Neural progenitor cell (in vitro differentiated cells): ENCODE measurements at places on chromosomes 16 and 17. TPM values are rescaled to one million over a fixed set of nuclear protein-coding genes. Genes with fewer than 3 reads are reported as not detected.

- no peak overlapping the region for H3K27ac ChIP-seq
- H3K4me3 ChIP-seq: no peak overlapping the region
- H3K36me3 ChIP-seq: no peaks in the 10 kb centered on the region
- no peak for DNase-seq
- H3K27me3 ChIP-seq: no peaks in the 10 kb centered on the region
- H3K4me1 ChIP-seq: no peaks in the 10 kb centered on the region
These were observed 26.7 kb downstream of the ASPA start for GRCh38 chr17:3502466-3502865.

GRCh38 chr17:43745541-43745940, 13.1 kb downstream of the SOST start:
- H3K4me3 ChIP-seq: no peak overlapping the region
- peaks cover 19% of the 10 kb centered on the region for H3K4me1 ChIP-seq
- peak; percentile 52 for DNase-seq
- H3K36me3 ChIP-seq: no peaks in the 10 kb centered on the region

DNA sequence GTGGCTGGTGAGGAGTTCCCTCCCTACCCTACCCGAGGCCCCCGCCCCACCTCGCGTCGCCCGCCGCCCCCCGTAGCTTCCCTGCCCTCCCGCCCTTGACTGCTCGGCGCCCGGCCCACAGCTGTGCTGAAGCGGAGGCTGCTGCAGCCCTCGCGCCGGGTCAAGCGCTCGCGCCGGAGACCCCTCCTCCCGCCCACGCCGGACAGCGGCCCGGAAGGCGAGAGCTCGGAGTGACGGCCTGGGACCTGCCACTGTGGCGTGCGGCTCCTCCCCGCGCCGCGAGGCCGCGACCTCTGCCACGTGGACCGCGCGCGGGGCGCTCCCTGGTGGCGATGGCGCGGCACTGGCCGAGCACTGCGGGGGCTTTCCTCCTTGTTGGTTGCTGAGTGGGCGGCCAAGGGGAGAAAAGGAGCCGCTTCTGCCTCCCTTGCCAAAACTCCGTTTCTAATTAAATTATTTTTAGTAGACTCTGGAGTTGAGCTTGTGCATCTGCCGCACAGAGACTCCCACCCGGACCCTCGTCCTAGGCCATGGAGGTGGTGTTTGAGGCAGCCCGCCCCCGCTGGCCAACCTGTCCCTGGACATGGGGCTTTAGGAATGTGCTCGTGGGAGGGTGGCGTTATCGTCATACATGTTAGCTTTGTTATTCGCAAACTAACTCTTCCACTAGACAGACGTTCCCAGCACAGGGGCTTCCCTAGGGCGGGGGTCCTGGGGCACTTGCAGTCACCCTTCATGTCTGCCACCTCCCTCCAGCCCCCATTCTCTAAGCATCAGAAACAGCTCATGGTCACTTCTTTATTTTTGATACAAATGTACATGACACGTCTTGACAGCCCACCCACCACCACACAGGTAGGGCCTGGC, 4.4 kb downstream of the TP53I13 start:
- DNase-seq: peak; percentile 82
- no peak overlapping the region for H3K27ac ChIP-seq
- H3K4me1 ChIP-seq: peaks cover 15% of the 10 kb centered on the region
- peaks cover under 1% of the 10 kb centered on the region for H3K27me3 ChIP-seq
- H3K36me3 ChIP-seq: no peaks in the 10 kb centered on the region
- no peak overlapping the region for H3K4me3 ChIP-seq

DNA sequence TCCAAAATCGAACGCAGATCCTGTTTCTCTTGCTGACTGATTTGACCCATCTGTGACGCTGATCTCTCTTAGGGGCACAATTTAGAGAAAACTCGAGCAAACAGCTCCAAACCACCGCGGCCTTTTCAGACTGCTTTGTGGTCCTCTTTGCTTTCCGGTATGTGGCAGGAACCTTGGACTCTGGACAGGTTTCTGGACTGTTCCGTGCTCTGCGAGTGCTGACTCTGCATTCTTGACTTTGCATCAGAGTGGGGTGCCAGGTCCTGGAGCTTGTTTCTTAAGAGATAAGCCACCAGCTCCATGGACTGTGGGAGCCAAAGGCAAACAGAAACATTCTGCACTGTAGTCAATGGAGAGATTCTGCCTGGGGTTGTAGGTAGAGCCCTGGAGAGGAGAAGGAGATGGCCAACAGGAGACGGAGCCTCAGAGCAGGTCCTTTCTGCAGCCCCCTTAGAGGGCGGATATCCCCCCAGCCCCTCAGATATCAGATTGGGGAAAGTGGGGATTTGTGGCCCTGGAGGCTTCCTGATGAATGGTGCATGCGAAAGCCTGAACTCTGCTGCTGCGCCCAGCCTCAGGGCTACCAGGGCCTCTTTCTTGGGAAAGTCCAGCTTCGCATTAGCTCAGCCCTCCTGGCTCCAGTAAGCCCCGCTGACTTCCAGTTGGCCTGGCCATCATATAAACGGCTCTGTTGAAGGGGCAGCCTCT, 65.6 kb downstream of the WIPI1 start:
- no peak for DNase-seq
- no peak overlapping the region for H3K4me3 ChIP-seq
- no peaks in the 10 kb centered on the region for H3K27me3 ChIP-seq
- H3K27ac ChIP-seq: no peak overlapping the region

- no peaks in the 10 kb centered on the region for H3K36me3 ChIP-seq
- DNase-seq: no peak
- no peak overlapping the region for H3K4me3 ChIP-seq
- H3K27me3 ChIP-seq: no peaks in the 10 kb centered on the region
- H3K4me1 ChIP-seq: peaks cover 43% of the 10 kb centered on the region
These were observed 207.6 kb downstream of the FTO start for GRCh38 chr16:53911513-53911912.

DNA sequence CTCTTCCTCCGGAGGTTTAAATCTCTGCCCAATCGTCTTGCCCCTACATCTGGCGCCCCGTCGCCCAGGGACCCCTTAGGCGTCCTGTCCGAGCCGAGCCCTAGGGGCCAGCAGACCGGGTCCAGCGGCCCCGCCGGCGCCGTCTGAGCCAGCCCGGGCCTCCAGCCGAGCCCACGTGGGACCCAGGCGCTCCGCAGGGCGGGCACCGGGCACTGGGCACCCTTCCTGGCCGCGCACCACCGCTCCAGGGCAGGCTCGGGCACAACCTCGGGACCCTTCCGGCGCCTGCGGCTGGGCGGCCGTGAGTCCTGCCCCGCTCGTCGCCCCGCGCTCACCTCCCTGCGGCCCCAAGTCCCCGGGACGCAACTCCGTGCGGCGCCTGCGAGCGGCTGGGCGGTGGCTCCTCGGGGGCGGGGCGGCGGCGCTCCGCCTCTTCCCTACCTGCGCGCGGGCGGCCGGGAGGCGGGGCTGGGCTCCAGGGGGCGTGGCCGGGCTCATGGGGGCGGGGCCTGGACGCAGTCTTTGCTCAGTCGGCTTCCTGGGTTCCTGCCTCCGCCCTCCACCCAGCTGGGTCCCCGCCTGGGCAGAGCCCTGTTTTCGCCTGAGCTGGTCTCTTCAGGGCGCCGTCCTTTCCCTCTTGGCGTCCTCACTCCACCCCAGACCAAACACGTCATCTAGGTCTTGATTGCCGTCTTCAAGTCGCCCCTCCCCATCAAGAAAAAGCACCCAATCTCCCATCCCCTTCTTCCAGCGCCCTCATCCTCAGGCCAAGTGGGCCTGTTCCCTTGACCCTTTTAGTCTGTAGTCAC, at the start of gene RHBDF2:
Gene RHBDF2 (minus strand): TSS at position 406 of the 809 bp plus-strand sequence. CDS start 19,899 bp downstream, outside the sequence.
- H3K27ac ChIP-seq: no peak within 1 kb of the TSS
- DNase-seq: peak; percentile 94
- peaks cover 27% of the 10 kb centered on the region for H3K4me1 ChIP-seq
- H3K27me3 ChIP-seq: peaks cover 14% of the 10 kb centered on the region

GRCh38 chr17:1011760-1012735, 15.1 kb downstream of the TIMM22 start:
- H3K36me3 ChIP-seq: no peaks in the 10 kb centered on the region
- H3K27me3 ChIP-seq: no peaks in the 10 kb centered on the region
- no peak overlapping the region for H3K4me3 ChIP-seq
- H3K4me1 ChIP-seq: no peaks in the 10 kb centered on the region

DNA sequence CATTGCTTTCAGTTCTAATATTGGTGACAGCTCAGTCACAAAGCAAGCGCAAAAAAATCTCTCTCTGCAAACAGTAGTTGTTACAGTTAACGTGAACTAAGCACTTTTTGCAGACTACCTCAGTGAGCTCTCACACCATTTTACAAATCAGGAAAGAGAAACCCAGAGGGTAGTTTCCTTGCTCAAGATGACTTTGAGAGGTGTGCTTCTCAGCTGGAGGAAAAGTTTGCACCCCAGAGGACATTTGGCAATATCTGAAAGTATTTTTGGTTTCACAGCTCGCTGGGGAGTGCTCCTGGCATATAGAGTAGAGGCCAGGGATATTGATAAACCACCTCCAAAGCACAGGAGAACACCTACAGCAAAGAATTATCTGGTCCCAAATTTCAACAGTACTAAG, 741.1 kb upstream of the EEF2KMT start:
- no peak overlapping the region for H3K4me3 ChIP-seq
- H3K36me3 ChIP-seq: no peaks in the 10 kb centered on the region
- no peaks in the 10 kb centered on the region for H3K27me3 ChIP-seq

- H3K4me3 ChIP-seq: no peak overlapping the region
- H3K27me3 ChIP-seq: no peaks in the 10 kb centered on the region
- H3K4me1 ChIP-seq: peaks cover 5% of the 10 kb centered on the region
- no peak for DNase-seq
- H3K27ac ChIP-seq: no peak overlapping the region
These were observed 41.5 kb upstream of the SLC47A1 start for GRCh38 chr17:19492141-19492540.

DNA sequence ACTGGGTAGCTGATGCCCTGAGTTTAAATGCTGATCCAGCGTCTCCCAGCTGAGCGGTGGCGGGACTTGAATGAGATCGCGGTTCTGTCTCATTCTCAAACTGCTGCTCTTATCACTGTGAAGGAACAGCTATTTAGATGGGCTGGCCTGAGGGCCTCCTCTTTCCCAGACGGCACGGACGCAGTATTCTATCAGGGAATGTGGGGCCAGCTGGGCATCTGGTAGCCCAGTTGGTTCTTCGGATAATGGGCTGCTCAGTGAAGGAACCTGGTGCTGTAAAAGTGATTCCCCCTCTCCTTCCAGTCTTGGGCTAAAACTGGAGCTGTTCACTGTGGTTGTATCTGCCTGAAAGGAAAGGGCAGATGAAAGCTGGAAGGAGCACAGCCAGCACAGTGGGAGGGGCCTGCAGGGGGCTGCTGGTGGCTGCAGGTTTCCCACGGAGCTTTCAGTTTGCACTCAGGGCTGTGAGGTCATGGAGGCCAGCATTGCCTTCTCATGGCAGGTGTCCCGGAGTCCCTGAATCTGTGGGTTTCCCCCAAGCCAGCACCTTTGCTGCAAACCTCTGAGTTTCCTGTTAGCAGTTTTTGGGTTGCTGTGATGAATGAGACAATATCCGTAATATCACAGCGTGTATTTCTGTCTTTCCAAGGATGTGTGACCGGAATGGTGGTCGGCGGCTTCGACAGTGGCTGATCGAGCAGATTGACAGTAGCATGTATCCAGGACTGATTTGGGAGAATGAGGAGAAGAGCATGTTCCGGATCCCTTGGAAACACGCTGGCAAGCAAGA, 3.6 kb downstream of the IRF8 start:
- DNase-seq: peak; percentile 75
- H3K36me3 ChIP-seq: no peaks in the 10 kb centered on the region
- H3K4me1 ChIP-seq: peaks cover 21% of the 10 kb centered on the region
- H3K4me3 ChIP-seq: no peak overlapping the region
- H3K27ac ChIP-seq: no peak overlapping the region

- peak; percentile 79 for DNase-seq
- H3K4me3 ChIP-seq: peak overlapping the region; percentile 5
- H3K36me3 ChIP-seq: no peaks in the 10 kb centered on the region
- H3K4me1 ChIP-seq: peaks cover 47% of the 10 kb centered on the region
- no peak overlapping the region for H3K27ac ChIP-seq
- peaks cover 92% of the 10 kb centered on the region for H3K27me3 ChIP-seq
These were observed 3.0 kb downstream of the CBX8 start for GRCh38 chr17:79793924-79794304.

DNA sequence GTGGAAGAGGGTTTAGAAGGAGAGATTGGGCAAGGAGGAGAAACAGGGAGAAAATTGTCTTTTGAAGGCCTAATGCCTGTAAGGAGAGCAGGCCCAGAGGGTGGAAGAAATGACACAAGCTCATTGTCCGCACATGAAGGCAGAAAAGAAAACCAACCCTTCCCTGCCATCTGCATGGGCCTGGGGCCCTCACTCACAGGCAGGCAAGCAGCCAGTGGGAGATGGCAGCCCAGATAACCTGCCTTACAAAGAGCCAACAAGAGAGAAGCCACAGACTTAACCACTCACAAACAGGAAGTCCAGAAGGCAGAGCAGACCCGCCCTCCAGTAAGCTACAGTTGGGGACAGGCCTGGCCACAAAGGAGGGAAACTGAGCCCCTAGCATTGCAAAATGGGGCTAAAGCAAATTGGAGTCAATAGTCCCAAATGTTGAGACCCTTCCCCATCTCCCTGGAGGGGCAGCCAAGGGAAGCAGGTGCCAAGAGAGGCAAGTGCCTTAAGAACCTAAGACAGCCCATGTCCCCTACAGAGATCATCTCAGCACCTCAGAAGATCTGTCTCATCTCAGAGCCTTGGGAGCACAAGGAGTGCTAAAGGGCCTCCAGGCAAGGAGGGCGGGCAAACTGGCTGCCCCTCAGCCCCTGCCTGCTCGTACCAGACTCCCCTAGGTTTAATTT, 7.3 kb upstream of the TSPOAP1 start:
- no peaks in the 10 kb centered on the region for H3K27me3 ChIP-seq
- DNase-seq: no peak
- peaks cover 18% of the 10 kb centered on the region for H3K4me1 ChIP-seq

GRCh38 chr16:63372815-63373214, 1336.6 kb upstream of the CDH8 start:
- no peak for DNase-seq
- no peaks in the 10 kb centered on the region for H3K27me3 ChIP-seq
- H3K4me3 ChIP-seq: no peak overlapping the region
- no peak overlapping the region for H3K27ac ChIP-seq

DNA sequence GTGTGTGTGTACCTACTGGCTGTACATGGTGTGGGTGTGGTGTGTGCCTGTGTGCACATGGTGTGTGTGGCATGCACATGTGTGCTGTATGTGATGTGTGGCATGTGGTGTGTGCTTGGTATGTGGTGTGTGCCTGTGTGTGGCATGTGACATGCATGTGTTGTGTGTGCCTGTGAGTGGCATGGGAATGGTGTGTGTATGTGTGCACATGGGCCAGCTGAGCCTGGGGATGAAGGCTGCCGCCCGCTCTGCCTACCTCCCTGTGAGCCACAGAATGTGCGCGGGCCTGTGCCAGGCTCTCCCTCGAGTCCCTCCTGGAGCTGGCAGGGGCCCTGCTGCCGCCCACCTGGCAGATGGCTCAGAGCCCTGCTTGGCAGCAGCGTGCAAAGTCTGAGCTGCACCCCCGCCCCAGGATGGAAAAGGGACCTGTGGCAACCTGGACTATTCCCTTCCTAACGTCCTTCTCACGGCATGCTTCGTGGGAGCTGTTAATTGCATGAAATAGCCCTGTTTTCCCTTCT, 9.3 kb downstream of the PRSS27 start:
- no peaks in the 10 kb centered on the region for H3K36me3 ChIP-seq
- no peak overlapping the region for H3K27ac ChIP-seq
- H3K27me3 ChIP-seq: peaks cover 10% of the 10 kb centered on the region
- no peaks in the 10 kb centered on the region for H3K4me1 ChIP-seq

Gene SSTR5
- total RNA-seq: not detected in 2 replicates

Gene CBX2
- total RNA-seq: 53.5 and 155 TPM in 2 replicates

Gene NPIPB9
- 2.8 TPM in 1 of 2 replicates, not detected in the other for total RNA-seq

Gene IRX5
- 1.0 and 1.6 TPM in 2 replicates for total RNA-seq

Gene SPNS2
- 0.34 and 1.7 TPM in 2 replicates for total RNA-seq

Gene GIT1
- 17.6 and 51.0 TPM in 2 replicates for total RNA-seq

Gene TM4SF5
- not detected in 2 replicates for total RNA-seq
